ENCODE measurements at places on chromosomes 3 and 15.

DNA sequence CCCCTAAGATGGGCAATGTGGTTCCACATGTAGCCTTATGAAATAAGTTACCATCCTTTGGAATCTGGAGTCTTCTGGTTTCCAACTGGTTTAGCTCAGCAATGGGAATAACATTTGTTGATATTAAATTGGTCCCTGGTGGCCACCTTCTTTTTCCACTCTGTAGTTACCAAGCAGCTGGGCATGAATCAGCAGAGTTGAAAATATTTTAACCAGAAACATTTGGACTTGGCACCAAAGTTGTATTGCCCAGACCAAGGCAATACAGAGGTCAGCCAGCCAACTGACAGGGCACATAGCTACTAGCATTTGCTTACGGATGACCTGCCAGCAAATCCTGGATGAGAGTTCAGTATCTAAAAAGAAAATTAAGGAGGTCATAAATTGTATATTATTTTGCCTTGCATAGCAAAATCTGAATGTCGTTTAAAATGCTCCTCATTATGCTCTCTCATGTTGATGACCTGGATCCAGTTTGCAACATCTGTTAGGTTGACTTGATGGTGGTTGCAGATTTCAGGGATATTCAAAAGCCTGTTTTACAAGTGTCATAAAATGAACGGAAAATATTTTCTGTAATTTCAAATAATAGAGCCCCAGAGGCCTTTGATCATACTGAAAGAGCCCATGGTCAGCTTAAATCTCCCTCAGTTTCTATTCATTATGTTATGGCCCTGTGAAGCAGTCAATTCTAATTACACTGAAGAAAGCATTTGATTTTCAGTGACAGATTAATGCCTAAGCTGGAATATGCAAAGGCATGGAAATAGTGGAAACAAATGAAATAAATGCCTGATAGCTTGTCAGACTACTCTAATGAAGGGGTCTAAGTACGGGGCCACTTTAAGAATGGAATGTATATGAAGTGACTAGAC, 54.6 kb downstream of the PPM1L start:
- DNase-seq, result no peak

- no peak for DNase-seq
Observed at GRCh38 chr15:71396536-71397125, 281.4 kb downstream of the THSD4 start.

DNA sequence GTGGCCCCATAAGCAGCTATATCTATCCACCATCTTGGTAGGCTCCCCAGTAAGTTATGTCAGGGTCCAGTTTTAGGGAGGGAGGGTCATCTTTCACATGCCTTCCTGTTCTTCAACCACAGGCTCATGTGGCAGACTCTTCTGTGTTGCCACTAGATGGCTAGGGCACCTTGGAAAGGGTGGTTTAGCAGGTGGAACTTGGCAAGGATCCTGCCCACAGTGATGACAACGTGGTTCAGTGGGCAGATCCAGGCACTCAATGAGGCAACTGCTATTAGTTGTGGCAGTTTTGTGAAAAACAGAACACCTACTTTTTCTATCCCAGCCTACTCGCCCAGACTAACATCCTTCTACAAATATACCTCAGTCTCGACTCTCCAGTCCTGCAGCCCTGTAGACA, 7.2 kb upstream of the RBP1 start:
- DNase-seq, result no peak

- peak; percentile 59 for DNase-seq
Observed at GRCh38 chr3:127802606-127803005, 19.7 kb downstream of the MGLL start.

DNA sequence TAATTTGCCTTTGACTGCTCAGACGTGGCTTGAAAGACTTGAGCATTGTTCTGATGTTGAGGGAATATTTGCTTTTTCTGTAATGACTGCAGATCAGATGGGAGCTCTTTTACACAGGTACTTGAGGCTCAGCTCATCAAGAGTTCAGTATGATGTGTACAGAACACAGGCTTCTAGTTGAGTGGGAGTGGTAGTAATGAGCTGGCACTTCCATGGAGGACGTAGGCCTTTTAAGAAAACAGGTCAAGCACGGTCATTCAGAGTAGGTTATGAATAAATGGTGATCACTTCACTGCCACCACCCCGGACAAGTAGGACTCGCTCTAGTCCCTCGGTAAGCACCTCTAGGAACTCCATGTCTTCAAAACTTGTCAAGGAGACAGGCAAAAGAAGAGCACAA, 8.8 kb downstream of the EMC4 start:
- no peak for DNase-seq

DNA sequence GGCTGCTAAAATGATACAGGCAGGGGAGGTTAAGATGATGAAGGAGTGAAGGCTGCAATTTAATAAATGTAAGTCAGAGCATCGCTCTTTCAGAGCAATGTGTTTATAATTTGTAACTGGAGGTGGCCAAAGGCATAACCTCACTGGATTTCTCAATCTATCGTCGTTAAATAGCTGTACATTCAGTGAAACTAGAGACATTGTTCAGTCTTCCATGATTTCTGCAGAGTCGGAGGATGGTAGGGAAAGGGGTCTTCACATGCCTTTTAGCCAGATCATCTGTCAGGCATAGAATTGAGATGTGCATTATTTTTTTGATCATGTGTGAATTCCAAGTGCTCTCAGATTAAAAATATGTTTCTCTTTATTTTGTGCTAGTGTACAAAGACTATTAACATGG, 315.4 kb downstream of the OXSM start:
- DNase-seq, result no peak

DNA sequence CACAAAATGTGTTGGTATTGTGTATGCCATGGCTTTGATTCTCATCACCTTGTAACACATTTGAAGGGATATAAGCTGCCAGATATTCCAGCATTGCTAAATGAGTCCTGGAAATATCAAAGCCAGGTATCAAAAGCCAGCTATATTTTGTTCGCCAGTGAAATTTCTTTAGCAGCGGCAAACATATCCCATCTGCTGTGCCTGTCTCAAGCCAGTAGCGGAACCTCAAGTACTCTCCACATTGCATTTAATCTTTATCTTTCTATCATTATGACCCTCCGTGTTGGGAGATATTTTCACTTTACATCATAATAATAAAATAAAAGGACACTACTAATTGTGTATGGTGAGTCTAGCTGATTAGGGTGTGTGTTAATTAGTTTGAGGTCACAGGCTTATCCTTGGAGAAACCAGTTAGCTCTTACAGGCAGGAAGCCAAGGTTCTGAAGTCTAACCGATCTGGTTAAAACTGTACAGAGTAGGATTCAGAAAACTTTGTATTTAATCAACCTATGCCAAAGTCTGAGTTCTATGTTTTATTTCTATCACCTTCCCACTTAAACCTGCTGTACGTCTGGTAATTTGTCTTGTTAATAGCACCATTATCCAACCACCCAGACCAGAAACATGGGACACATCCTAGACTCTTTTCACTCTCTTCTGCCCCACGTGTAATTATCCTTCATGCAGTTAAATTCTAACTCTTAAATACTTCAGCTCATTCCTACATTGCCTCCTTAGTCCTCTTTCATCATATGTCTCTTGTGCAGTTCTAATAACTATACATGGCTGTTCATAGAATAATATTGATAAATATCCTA, 14.5 kb downstream of the TIPARP start:
- no peak for DNase-seq

- no peak for DNase-seq
Observed at GRCh38 chr3:134351427-134351826, 22.8 kb downstream of the AMOTL2 start.

DNA sequence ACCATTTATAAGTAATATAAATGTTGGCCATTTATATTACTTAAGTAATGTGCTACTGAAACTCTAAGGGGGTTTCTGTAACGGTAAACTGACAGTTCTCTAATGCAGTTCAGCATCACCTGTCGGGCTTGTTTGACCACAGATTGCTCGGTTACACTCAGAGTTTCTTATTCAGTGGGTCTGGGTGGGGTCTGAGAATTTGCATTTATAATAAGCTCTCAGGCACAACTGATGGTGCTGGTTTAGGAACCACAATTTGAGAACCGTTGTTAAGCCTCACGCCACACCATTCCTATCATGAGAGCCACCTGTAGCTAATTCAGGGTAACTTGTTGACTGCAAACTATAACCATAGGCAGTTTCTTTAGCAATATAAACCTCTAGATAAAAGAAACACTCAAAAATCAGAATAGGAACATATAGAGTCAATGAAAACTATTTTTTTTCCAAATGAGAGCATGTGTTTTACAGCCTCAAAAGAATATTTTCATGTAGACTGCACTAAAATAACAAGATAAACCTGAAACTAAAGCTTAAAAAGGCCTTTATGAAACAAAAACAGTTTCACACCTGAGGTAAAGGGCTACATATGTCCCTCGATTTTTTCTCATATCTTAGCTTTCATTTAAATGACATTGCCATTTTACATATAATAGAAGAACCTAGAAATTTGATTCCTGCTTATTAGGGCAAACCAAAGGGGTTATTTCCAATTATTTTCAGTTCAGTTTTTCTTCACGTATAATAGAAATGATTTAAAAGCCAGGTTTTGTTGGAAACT, 604.8 kb downstream of the UNC13C start:
- DNase-seq, result no peak

GRCh38 chr3:39000008-39000450, 51.7 kb downstream of the SCN11A start:
- no peak for DNase-seq

DNA sequence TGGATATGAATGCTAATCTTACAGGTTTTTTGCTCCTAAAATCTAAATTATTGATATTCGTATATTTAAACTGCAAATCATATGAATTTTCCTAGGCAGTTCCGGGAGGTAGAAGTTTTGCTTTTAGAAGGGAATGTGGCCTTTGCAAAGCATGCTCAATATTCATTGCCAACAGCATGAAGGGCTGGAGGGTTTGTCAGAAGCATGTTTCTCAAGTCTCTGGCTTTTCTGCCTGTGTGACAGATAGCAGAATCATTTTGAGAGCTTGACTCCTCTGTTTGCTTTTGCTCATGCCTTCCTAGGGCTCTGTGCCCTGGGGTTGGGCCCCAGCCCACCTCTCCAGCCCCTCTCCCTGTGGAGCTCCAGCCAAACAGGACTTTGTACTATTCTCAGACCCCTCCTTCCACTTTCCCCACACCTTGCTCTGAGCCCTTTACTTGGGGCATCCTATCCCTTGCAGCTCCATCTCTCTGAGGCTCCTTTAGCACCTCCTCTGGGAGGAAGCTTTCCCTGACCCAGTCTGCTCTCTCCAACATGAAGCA, 91.3 kb downstream of the ARNT2 start:
- no peak for DNase-seq

GRCh38 chr15:70609889-70610288, 153.5 kb downstream of the UACA start:
- DNase-seq, result no peak

DNA sequence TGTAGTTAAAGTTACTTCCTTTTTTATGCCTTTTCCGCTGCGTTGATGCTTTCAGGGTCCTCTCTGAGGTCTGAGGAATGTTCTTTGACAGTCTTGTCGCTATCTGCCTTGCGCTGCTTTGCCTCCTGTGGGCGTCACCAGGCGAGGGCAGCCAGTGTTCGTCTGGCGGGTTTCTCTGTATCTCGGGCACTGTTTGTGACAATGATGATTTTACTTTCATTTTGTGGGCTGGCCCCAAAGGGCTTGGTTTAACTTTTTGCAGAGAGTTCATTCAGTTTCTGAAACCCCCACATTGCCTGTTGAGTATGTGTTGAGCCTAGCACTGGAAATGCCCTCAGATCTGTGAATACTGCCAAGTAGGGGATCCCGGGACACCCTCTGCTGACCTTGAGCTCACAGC, 24.6 kb upstream of the SACM1L start:
- no peak for DNase-seq

GRCh38 chr3:184160456-184160855, 5.3 kb downstream of the DVL3 start:
- DNase-seq, result no peak

GRCh38 chr15:63212050-63213004, 22.9 kb downstream of the RAB8B start:
- DNase-seq, result no peak

GRCh38 chr15:61910839-61911369, 149.3 kb downstream of the VPS13C start:
- DNase-seq, result no peak

DNA sequence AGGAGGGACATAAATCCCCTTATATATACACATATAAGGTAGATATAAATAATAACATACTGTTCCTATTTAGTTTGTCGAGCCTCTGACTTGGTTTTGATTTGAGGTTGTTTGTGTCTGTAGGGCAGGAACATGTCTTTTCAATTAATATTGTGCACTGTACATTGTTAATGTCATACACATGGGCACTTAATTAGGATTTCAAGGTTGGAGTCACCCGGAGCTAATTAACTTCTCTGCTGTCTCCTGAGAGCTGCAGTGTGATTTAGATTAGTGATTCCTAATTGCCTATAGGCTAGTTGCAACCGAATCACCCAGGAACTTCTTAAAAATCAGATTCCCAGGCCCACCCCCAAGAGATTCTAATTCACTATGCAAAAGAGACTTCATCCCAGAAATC, 50.4 kb upstream of the FILIP1L start:
- DNase-seq, result no peak

Data from glutamatergic neuron (in vitro differentiated cells).